Suprapubic skin (tissue), 4 donors: ENCODE measurements at places on chromosomes 6 and 20.

DNA sequence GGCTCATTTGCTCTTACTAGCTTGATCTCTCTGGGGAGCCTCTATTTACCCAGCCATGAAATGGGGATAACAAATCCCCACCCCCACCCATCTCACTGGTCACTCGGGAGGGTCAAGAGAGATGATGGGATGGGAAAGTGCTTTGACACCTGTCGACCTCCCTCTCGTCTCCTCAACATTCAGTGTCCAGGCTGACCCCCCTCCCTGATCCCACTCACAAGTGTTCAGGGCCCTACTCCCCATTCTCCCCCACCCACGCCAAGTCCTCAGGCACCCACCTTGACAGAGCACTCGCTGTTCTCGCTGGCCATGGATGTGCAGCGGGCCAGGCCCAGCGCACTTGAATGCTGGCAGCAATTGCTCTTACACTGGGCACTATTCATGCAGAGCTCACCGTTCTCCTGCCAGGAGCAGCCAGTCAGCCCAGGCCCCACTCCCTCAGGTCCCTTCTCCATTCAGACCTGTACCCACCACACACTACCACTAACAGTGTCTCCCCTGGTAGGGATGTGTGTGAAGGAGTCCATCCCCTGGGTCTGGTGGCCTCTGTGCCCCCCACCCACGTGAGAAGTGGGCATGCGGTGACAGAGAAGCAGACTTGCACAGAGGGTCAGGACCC lies 1.6 kb downstream of the CLPS start:
- DNase-seq, result no peak

DNA sequence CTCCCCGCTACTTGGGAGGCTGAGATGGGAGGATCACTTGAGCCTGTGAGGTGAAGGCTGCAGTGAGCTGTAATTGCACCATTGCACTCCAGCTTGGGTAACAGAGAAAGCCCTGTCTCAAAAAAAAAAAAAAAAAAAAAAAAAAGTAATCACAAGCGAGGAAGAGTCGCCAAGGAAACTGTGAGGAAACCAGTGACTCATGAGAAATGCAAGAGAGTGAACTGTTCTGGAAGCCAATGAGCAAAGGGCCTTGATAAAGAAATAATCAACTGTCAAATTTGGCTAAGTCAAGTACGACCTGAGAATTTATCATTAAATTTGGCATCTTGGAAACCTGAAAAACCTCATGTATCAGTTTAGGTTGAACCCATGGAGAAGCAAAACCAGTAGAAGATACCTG lies 16.1 kb upstream of the LAMP5 start:
- no peak for DNase-seq

DNA sequence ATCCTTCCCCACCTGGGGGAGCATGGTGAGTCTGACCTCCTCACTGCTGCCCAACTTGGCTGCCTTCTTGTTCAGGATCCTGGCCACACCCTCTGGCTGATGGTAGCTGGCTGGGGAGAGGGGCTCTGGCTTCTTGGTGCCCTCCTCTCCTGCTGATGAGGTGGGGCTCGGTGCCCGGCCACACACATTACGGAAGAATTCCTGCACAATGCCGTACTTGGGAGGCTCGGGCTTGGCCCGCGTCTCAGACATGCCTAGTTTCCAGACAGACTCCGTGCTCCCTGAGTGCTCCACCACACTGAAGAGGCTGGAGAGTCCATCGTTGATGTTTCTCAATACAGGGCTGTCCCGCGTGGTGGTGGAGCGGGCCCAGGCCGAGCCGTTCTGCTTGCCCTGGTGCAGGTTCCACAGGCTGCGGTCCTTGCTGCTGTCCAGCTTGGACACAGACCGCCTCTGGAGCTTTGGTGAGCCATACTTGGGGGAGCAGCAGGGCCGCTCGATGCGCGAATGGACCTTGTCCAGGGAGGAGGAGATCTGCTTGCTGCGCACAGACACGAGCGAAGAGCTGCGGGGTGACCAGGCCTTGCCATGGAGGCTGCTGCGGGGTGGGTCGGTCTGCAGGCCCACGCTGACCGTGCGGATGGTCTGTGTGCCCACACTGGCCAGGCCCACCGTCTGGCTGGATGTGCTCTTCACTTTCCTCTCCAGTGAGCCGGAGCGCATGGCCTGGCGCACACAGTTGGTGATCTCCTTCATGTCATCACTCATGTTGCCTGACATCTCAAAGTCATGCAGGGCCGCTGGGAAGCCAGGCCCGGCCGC lies 19.9 kb upstream of the DSN1 start:
- DNase-seq, result no peak

- DNase-seq, result no peak
These were observed 31.9 kb downstream of the SHLD1 start for GRCh38 chr20:5781798-5782750.

DNA sequence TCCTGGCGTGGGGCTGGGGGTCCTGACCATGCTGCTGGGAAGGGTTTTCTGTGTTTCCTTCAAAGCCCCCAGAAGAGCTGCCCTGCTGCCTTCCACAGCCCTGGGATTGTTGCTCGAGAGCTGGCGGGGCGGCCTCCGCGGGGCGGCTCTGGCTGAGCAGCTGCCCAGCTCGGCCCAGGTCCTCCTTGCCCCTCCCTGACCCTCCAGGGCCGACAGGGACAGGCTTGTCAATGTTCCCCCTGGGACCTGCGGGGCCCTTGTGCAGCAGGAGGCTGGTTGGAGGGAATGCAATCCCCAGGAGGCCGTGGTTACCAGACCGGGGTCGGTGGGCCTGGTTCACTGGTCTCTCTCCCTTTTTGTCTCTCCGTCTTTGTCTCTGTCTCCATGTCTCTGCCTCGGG lies 19.9 kb downstream of the GATA5 start:
- DNase-seq, result no peak

- DNase-seq, result no peak
These were observed 3.9 kb downstream of the PTPRK start for GRCh38 chr6:128516514-128516898.

DNA sequence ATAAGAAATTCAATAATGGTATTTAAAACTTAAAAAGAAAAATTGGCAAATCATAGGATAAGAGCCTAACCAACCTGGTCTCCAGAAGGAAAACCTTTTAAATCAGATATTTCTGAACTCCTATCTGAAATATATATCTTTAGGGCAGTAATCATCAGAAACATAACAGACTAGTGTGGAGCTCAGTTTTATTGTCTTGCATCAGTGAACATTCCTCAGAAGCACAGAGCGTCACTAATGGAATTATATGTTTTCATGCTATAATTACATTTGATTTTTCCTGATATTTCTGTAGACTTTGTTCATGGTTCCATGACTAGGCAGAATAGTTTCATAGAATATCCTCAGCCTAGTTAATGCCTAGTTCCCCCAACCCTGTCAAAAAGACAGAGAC lies 262.2 kb downstream of the EYA4 start:
- DNase-seq, result no peak

- DNase-seq, result no peak
These were observed 232.4 kb downstream of the ZFAND3 start for GRCh38 chr6:38051819-38052434.

DNA sequence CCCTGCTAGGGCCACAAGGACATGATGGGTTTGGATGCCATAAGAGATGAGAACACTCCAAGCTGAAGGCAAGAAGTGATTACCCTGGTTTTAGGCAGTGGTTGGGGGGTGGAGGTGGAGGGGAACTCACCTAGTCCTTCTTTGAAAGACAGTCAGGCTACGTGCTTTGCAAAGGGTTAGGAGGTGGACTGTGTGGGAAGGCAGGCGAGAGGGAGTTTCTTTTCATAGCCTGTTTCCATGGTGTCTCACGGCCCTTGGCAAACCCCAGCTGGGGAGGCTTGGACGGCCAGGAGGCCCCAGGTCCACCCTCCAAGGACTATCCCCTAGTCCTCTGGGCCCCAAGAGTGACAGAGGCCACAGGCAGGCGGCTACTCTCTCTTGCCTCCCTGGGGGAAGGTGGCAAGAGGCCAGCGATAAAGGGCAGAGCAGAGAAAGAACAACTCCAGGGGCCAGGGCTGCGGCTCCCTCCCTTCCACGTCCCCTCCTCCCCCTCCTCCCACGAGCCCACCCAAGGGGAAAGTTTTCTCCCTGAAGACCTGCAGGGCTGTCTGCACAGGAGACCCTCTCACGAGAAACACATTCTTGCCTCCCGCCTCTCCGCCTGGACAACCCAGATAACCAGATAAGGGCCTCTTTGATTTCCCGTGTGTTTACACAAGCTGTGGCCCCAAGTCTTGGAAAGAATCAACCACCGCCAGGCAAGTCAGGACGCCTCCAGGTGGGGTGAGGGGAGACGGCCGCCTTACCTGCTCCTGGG lies 74.4 kb downstream of the NOL4L start:
- no peak for DNase-seq

- DNase-seq, result no peak
These were observed 60.1 kb downstream of the SYNJ2 start for GRCh38 chr6:158041788-158042187.

GRCh38 chr6:47680724-47681123 lies 17.7 kb upstream of the ADGRF4 start:
- no peak for DNase-seq

- no peak for DNase-seq
These were observed 4.5 kb downstream of the FOXO3 start for GRCh38 chr6:108565091-108565766.

- DNase-seq, result no peak
These were observed 162.7 kb upstream of the SGK1 start for GRCh38 chr6:134480593-134480992.

GRCh38 chr20:11755071-11755841 lies 162.4 kb upstream of the BTBD3 start:
- no peak for DNase-seq

DNA sequence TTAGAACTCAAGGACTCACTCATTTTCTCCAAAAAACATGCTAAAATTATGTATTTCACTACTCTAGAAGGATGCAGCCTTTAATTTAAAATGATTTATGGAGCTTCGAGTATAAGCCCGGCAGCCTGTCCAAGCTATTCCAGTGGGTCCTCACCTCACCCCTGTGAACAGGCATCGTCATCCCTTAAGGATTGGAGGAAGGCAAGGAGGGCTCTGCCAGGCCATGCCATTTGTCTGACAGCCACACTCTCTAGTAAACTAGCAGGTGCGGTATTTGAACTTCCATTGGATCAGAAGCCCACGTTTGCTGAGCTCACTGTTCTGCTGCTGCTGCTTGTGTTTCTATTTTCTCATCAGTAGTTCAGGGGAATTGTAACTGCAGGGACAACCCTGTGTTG lies 39.8 kb upstream of the NAA20 start:
- DNase-seq, result no peak

GRCh38 chr6:113306552-113307145 lies 550.5 kb upstream of the MARCKS start:
- peak; percentile 61 for DNase-seq
